ENCODE measurements at places on chromosomes 2 and 18.

GRCh38 chr2:233114421-233114861 is 54.3 kb downstream of the INPP5D start:
- no peak for DNase-seq

DNA sequence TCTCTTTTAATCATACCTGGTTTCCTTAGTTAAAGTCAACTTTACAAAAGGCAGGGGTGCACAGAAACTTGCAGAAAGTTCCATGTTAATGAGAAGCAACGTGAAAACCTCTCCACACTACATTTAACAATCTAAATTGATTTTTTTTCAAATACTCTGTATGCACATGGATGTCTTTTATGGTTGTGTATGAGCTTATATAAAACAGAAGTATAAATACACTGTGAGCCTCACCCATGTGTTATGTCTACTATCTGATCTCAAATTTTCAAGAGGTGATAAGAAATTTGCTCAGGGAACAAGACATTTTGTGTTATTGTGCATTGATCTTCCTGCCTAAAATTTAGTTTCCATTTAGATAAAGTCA is 617.6 kb downstream of the ADCYAP1 start:
- DNase-seq = no peak

GRCh38 chr2:1653956-1654695 is 90.2 kb downstream of the PXDN start:
- DNase-seq = no peak

- no peak for DNase-seq
Measured at GRCh38 chr2:43408407-43409160, 182.2 kb upstream of the ZFP36L2 start.

DNA sequence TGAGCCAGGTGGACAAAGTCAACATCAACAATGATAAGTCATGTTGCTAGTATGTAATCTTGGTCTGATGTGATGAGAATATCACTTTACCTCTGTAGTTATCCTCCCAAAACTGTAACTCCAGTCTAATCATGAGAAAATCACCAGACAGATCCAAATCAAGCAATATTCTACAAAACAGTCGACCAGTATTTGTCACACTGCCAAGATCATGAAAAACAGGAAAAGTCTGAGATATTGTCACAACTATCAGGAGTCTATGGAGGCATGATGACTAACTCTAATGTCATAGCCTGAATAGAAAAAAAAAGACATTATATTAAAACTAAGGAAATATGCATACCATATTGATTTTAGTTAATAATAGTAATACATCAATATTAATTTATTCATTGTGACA is 1883.3 kb upstream of the CELF4 start:
- no peak for DNase-seq

- no peak for DNase-seq
Measured at GRCh38 chr2:70498054-70498453, 55.6 kb downstream of the TGFA start.

All from left hindlimb (tissue), 1 donor.